ENCODE measurements at places on chromosomes 5 and 9.

- DNase-seq = no peak
Measured at GRCh38 chr5:170809551-170809950, 26.0 kb downstream of the GABRP start.

GRCh38 chr5:33241802-33242201, 199.0 kb upstream of the TARS1 start:
- DNase-seq = no peak

GRCh38 chr9:21715408-21715807, 87.0 kb upstream of the MTAP start:
- DNase-seq = no peak

- no peak for DNase-seq
Measured at GRCh38 chr9:134937164-134937555, 19.4 kb upstream of the FCN1 start.

GRCh38 chr9:131020388-131020787, 11.4 kb downstream of the LAMC3 start:
- DNase-seq = no peak

Data from NK-92 treated with Interleukin-12 subunit alpha and Interleukin-12 subunit beta, amount 100 ng/mL, for 24 hours (cell line).